ENCODE measurements at places on chromosomes 5 and 9. TPM values are rescaled to one million over a fixed set of nuclear protein-coding genes. Genes with fewer than 3 reads are reported as not detected.

Gene TAS2R1
- total RNA-seq, result not detected

Gene SLC4A9
- total RNA-seq, result not detected

Gene SLC36A3
- total RNA-seq, result not detected

Gene ZNF454
- not detected for total RNA-seq

Gene ARSB
- 9.3 TPM for total RNA-seq

Gene C5orf52
- total RNA-seq, result not detected

Gene RGS7BP
- total RNA-seq, result not detected

Gene ADAMTS2
- total RNA-seq, result not detected

Gene FSTL4
- 0.36 TPM for total RNA-seq

Gene LHX3
- not detected for total RNA-seq

Gene ECSCR
- total RNA-seq, result 4.2 TPM

DNA sequence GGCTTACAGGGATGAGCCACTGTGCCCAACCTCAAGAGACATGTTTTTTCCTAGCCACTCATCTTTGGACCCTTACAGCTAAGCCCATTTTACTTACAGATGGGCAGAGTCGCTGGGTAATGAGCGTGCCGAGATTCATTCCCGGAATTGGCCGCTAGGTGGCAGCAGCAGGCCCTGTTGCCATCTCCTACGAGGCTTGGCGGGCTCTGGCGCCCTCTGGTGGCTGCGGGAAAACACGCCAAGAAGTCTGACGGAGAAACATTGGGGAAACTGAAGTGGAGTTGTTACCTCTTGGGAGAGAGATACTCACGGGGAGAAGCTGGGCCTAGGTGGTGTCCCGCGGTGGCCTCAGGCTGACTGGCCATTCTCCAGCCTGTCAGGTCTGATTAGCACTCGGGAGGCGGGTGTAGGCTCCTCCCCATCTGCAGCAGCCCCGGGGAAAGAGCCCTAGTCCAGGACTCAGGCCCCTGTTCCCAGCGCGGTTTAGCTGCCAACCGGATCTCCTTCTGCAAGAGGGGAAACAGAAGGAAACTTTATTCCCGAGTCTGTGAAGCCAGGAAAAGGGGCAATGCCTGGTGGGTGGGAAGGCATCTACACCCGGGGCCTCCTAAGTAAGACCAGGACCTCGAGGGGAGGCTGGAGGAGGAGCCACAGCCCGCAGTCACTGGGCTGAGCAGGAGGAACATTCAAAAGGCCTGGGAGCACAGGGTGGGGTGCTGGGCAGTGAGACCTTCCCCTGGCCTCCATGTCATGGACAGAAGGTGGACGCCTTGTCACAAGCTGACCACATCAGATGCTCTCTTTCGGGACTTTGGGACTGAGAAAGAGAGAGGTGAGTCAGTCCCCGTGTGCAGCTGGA lies 9.7 kb downstream of the PTGES2 start:
- DNase-seq, result peak; percentile 97

DNA sequence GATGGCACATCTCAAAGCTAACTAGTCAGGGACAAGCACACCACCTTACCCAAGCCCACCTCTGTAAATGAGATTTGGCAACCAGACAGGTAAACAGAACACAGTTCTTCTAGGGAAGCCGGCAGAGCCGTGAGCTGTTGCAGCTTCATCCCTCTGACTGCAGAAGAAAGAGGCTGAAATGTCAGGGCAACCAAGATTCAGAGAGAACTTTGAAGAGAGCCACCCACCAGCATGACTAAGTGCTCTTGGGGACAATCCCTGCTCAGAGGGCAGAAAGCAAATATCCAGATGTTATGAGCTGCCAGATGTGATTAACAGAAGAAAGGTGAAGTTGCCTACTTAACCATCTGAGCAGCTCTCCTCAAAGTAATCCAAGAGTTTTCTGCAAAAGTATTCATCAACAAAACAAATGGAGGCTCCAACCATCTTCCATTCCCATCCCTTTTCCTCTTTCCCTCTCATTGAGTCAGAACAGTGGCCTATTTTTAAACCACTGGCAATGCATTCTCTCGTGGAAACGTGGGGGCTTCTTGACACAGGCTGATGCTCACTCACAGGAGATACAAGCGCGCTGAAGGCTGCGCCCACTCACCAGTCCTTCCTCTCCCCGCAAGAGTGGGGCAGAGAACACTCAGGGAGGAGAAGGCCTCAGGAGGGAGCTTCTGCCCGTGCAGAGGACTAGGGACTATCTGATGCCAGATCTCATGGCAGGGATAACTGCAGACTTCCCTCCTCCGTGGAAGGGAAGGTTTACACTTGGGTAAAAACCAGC lies 57.1 kb downstream of the SLIT3 start:
- no peak for DNase-seq

GRCh38 chr5:1776831-1777230 lies 22.8 kb downstream of the MRPL36 start:
- no peak for DNase-seq

- DNase-seq, result no peak
These were observed at the start of gene DAB2IP for GRCh38 chr9:121651295-121652020. Gene DAB2IP (plus strand): TSS chr9:121651634. CDS start chr9:121651776, 142 bp downstream.

GRCh38 chr9:32382565-32383320 lies 1.7 kb upstream of the ACO1 start:
- DNase-seq, result no peak

DNA sequence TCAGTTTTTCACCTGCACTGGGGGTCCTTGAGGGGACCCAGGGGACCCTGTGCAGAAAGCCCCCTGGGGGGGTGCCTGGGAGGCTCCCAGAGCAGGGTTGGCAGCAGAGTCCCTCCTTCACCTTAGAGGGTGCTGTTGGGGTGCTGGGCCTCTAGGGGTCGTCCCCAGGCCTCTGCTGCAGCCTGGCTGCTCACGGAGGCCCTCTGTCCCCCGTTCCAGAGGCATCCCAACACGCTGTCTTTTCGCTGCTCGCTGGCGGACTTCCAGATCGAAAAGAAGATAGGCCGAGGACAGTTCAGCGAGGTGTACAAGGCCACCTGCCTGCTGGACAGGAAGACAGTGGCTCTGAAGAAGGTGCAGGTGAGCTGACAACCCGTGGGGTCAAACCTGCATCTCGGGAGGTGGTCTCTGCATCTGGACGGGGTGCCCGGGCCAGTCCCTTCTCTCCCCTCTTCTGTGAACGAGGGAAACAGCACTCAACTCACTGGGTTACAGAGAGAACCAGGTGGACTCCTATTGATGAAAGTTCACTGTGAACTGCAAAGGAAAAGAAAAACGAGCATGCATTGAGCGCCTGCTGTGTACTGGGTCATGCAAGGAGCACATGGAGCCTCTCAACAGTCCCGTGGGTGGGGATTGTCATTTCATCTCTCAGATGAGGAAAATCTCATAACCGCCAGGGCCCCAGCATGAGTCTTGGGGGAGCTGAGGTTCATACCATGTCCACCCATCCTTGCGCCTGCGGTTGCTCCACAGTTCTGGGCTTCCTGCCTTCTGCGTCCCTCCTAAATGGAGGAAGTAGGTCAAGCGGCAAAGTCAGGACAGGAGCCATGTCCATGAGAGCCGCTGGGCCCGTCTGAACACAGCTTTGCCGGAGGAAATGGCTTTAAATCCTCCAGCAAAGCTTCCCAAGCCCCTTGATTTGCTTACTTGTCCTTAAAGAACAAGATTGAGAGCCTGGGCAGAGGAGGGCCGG lies 54.8 kb downstream of the NEK6 start:
- DNase-seq, result no peak

DNA sequence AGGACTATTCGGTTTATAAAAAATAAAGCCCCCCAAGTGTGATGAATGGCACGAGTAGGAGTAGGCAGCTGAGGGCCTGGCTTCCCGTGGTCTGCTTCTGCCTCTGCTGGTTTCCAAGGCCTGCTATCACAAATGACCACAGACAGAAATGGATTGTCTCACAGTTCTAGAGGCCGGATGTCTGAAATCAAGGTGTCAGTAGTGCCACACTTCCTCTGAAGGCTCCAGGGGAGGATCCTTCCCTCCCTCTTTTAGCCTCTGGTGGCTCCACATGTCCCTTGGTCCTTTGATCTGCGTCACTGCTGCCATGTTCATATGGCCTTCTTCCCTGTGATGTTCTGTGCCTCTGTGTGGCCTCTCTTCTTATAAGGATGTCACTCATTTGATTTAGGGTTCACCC lies 15.1 kb downstream of the PRKACG start:
- no peak for DNase-seq

- no peak for DNase-seq
These were observed 649.9 kb downstream of the IRX1 start for GRCh38 chr5:4245511-4245910.

- DNase-seq, result no peak
These were observed 133.9 kb upstream of the ZNF618 start for GRCh38 chr9:113741886-113742854.

- DNase-seq, result no peak
These were observed 10.5 kb downstream of the LURAP1L start for GRCh38 chr9:12785260-12785770.

- DNase-seq, result peak; percentile 42
These were observed 802 bp downstream of the CCDC107 start for GRCh38 chr9:35658968-35659220.

DNA sequence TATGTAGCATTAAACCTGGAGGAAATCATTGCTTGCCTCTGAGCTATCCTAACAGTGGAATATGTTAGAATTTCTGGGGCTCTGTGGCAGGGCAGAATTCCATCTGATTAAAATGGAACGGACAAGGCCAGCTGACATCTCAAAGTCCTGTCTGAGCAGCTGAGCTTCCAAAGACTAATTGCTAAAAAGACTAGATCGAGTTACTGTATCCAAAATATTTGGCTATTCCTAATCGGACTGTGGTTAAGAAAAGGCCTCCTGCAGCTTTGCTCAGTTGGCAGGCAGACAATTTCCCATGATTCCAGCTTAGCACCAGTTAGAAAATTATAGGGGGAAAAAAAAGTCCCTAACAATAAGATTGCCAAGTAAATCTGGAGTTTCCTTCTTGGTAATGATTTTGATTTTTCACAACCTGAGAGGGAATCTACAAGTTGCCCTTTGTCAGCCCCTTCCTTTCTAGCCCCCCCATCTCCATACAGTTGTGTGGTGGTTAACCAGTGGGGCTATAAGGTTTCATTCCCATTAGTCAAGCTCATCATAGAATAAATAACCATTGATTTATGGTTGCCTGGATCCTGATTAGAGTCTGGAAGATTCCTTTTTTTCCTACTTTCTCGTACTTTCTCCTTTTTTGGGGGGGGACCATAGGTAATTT lies 26.4 kb downstream of the PTGR1 start:
- DNase-seq, result no peak

DNA sequence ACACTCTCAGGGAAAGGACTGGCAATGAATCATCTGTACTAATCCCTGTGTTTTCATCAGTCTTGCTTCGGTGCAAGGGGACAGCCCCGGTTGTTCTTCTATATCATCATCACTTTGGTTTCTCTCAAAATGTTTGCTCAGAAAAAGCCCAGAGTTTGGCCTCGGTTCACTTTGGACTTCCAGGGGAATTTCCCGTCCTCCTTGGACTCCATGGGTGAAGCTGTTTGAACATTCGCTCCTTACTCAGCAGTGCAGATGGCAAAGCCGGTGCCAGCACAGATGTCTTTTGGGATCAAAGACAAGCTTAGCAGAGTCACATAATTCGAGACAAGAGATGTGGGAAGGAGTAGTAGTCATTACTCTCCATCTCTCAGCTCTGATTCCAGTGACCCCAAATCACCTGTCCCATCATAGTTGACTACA lies 69.8 kb upstream of the TNFSF8 start:
- peak; percentile 71 for DNase-seq

DNA sequence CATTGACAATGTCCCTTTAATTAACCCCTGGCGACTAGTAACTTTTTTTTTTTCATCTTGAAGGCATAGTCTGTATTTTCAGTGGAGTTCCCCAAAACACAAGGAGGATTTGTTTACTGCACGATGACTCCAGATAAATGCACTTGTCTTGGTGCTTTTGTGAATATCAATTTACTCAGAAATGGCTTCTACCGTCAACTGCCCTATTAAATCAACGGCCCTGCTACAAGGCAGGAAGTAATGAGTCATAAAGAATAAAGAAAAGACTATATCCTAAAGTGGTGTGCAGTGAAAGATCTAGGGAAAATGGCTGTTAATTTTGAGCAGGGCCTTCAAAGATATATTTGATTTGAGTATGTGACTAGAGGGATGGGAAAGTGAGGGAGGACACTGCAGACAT lies 388.3 kb upstream of the CHD1 start:
- no peak for DNase-seq

DNA sequence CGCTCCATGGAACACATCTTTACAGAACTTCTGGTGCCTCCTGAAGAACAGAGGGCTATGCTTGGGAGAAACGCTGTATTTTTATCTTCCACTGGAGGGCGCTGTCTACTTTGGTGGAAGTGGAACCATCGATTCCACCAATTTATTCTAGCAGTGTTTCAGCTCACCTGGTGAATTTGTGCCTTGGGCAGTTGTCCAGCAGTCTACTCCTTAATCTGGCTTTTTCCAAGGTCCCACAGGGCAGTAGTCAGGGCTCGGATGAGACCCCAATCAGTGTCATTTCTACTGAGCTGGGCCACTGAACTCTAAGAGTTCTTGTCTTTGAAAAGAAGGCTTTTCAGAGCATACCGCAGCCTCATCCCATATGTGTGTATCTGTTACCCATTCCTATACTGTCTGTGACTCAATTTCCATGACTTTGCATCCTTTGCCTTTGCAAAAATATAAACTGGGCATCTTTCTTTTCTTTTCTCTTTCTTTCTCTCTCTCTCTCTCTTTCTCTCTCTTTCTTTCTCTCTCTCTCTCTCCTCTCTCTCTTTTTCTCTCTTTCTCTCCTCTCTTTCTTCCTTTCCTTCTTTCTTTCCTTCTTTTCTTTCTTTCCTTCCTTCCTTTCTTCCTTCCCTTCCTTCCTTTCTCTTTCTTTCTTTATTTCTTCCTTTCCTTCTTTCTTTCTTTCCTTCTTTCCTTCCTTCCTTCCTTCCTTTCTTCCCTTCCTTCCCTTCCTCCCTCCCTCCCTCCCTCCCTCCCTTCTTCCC lies 138.4 kb upstream of the ZNF618 start:
- DNase-seq, result peak; percentile 37

GRCh38 chr9:69085569-69086283 lies 50.2 kb downstream of the FXN start:
- DNase-seq, result no peak

All from activated CD4-positive, alpha-beta memory T cell treated with anti-CD3 and anti-CD28 coated beads for 36 hours (primary cell).